Stromal cell of bone marrow (primary cell): ENCODE measurements at places on chromosomes 6 and 20.

DNA sequence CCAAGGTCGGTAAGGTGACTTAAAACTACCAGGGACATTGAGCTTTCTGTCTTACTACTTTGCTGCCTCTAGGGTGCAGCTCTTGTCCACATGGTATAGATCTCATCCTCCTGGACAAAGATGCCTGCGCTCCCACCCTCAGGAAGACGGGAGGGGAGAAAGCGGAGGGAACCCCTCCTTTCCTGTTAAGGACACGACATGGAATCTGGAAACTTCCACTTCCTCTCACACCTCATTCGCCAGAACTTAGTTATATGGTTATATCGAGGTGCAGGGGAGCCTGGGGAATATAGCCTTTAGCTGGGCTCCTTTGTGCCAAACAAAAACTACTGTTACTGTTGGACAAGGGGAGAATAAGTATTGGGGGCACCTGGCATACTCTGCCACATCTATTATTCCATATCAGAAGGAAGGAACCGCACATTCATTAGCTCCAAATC is 224.3 kb upstream of the TSHZ2 start:
- DNase-seq, result peak; percentile 9

GRCh38 chr6:4585682-4586468 is 190.3 kb upstream of the CDYL start:
- no peak for DNase-seq

DNA sequence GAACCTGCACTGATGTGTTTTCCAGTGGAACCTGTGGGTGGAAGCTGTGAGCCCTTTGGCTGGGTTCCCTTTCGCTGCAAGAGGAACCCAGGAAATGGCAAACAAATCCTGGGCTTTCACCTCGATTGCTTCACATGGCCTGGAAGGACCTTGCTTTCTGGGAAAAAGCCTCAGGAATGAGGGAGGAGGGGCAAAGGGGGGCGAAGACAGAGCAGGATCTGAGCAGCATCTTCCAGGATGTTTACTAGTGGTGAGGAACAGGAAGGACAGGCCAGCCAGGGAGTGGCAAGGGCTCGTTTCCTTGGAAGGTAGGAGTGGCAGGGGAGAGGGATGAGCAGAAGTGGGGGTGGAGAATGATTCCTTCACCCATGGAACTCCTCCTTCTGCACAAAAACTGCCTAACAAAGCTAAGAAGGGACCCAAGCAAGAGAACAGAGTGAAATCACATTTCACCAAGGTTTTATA is 5.9 kb downstream of the SLC2A10 start:
- peak; percentile 25 for DNase-seq

GRCh38 chr6:54050750-54051149 is 60.5 kb upstream of the MLIP start:
- DNase-seq, result no peak

GRCh38 chr20:62776692-62777527 is 19.4 kb upstream of the MRGBP start:
- no peak for DNase-seq

GRCh38 chr20:37615340-37616109 is 78.3 kb upstream of the CTNNBL1 start:
- no peak for DNase-seq

GRCh38 chr6:31576897-31577578 is 1.7 kb downstream of the TNF start:
- DNase-seq, result no peak

DNA sequence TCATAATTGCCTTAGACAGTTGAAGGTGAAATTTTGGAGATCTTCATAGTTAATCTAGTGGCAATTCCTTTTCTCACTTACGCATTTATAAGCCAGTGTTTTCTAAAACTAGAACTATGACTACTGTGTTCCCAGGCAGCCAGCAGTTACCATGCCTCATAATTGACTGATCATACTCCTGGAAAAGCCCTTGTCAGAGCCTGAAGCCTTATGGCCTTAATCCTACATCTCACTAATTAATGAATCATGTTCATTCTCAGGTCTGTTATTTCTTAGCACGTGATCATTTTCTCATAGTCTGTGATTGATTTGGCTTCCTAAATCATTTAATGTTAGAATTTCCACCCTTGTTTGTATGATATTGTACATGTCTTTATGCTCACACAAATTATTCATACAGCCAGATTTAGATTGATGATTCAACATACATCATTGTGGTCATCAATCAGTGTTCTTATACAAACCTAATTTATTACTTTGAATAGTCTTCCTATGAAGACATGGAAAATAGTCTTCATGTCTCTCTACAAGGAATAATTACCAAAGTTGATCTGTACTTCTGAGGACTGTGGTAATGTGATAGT is 132.6 kb upstream of the ASCC3 start:
- DNase-seq, result no peak

DNA sequence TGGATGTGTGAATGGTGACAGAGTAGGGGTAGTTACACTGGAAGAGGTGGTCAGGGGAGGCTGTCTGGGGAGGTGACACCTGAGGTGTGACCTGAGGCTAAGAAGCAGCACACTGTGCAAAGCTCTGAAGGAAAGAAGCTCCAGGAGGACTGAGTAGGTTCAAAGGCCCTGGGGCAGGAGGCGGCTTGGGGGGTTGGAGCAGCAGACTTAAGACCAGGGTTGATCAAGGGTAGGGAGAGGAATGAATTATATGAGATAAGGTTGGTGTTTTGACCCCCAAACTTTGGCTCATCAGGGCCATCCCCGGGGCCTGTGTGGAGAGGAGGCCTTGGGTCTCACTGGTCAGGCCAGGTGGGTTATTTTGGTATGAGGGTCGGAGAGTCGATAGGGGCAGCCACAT is 166.1 kb downstream of the GRM4 start:
- no peak for DNase-seq

GRCh38 chr6:82182756-82183155 is 64.8 kb downstream of the IBTK start:
- DNase-seq, result peak; percentile 37

DNA sequence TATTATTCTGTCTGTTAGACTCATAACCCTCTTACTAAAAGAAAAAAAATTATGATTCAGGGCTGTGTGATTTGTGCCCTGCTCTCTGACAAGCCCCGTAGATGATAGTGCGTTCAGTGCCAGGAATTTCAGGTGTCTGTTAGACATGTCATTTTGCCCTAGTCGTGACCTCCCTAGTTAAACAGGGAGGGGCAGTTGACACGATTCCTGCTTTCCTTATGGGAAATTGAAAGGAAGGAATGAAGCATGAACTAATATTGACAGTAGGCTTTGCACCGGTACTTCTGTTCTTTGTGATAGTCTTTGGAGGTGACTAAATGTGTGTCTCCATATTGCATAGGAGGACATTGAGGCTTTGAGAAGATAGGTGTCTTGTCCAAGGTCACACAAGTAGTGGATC is 26.3 kb downstream of the RPRD1B start:
- DNase-seq, result no peak

GRCh38 chr6:109059153-109059552 is 35.5 kb downstream of the SESN1 start:
- no peak for DNase-seq

GRCh38 chr6:3731700-3732099 is 19.8 kb downstream of the PXDC1 start:
- no peak for DNase-seq

- no peak for DNase-seq
Measured at GRCh38 chr20:6123649-6124014, 802 bp upstream of the FERMT1 start.

GRCh38 chr20:35311409-35311808 is 19.2 kb upstream of the FAM83C start:
- no peak for DNase-seq

- DNase-seq, result no peak
Measured at GRCh38 chr6:68059899-68060298, 575.2 kb upstream of the ADGRB3 start.

DNA sequence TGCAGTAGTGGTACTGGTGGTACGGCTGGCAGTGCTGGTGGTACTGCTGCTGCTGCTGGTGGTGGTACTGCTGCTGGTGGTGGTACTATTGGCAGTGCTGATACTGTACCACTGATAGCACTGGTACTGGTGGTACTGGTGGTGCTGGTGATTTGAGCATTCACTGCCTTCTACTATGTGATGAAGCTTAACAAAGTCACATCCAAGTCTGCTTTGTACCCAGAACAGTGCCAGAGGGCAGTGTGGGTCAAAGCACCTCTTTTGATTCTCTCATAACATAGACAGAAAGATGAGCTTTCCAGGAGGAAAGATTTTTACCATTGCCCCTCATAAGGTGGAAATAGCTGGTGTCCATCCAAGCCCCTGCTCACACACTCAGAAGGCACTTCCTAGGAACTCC is 48.7 kb downstream of the ANKRD6 start:
- no peak for DNase-seq

DNA sequence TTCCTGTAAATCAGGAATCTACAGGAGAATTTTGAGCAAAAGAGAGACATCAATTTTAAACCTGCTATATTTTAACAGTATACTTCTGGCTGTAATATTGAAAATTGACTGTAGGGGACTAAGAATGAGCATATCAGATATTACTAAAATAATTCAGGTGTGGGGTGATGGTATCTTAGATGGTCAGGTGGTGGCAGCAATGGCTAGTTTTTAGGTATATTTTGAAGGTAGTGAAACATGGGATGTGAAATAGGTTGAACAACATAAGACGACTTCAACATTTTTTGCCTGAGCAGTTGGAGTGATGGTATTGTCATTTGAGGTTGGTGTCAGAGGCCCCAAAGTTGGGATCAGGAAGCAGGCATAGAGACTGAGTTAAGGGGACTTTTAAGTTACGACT is 32.1 kb downstream of the FAM83B start:
- DNase-seq, result no peak

GRCh38 chr20:7371518-7372163 is 568.6 kb downstream of the HAO1 start:
- no peak for DNase-seq

- DNase-seq, result no peak
Measured at GRCh38 chr20:62366370-62367135, 559 bp downstream of the LAMA5 start.

- DNase-seq, result peak; percentile 72
Measured at GRCh38 chr20:37282556-37282955, 6.9 kb upstream of the MANBAL start.

GRCh38 chr6:128095362-128095761 is 194.5 kb upstream of the THEMIS start:
- no peak for DNase-seq

DNA sequence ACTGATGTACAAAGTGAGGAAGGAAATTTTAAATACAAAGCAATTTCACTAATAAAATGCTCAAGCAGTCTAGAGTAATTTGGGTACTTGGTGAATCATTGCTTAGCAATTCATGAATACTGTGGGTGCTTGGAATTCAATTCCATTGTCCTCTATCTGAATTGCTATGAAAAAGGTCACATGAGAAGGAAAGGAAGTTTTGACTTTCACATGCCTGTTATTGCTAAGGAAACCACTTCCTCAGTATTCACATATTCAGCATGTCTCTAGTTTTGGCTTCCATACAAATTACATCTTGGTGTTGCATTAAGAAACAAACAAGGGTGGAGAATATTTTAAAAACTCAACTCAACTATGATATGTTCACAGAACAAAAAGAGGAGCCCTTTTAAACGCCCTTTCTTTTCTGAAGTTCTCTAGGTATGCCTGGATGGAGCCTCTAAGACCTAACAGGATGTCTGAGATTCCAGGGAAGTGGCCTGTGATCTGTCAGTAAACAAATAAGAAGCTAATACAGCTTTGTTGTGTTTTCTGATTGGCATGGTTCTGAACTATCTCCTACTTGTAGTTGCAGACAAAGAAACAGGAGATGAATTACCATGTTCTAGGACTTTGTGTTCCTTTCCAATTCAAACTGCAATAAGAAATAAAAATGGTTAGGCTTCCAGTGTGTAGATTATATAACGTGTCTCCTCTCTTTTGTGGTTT is 190.4 kb downstream of the OGFRL1 start:
- DNase-seq, result peak; percentile 86

DNA sequence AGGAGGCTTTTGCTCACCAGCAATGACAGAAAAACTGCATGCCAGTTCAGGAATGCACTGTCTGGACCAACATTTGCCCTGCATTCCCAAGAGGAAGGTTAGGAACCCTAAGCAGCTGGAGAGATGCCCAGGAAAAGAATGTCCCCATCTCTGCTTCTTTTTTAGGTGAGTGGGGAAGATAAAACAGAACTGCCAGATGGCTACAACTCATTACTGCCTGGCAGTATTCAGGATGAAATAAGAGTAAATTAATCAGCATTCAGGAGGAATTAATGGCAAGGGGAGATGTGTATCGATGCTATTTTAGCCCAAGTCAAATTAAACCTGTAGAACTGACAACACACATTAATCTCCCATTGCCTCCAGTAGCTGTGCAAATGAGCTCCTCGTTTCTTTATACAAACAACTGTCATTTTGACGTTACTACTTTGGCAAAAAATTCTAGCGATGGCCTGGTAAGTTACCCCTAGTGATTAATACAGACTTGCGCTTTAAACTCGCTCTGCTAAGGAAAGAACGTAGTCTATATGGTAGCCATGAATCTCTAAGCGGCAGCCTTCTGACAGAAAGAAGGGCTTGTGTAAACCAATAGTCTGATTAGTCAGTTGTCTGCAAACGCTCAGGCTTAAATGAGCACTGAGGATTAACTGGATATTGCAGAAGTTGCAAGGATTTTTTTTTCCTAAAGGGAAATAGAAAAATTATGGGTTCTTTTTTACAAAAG is 16.7 kb upstream of the SMLR1 start:
- no peak for DNase-seq

- peak; percentile 15 for DNase-seq
Measured at GRCh38 chr20:61436283-61436666, 184.2 kb downstream of the CDH4 start.
